Stimulated activated CD8-positive, alpha-beta memory T cell treated with anti-CD3 and anti-CD28 coated beads, Interleukin-4, amount 100 ng/mL, for 24 hours (primary cell): ENCODE measurements at places on chromosomes 13 and 19.

DNA sequence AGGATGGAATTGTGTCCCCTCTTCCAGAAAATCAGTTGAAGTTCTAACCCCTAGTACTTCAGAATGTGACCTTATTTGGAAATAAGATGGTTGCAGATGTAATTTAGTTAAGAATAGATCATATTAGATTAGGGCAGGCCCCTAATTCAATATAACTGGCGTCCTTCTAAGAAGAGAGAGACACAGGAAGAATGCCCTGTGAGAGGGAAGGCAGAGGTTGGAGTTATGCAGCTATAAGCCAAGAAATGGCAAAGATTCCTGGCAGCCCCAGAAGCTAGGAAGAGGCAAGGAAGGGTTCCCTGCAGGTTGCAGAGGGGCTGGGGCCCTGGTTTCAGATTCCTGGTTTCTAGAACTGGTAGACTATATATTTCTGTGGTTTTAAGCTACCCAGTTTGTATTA, 30.0 kb downstream of the HS6ST3 start:
- no peak for DNase-seq

DNA sequence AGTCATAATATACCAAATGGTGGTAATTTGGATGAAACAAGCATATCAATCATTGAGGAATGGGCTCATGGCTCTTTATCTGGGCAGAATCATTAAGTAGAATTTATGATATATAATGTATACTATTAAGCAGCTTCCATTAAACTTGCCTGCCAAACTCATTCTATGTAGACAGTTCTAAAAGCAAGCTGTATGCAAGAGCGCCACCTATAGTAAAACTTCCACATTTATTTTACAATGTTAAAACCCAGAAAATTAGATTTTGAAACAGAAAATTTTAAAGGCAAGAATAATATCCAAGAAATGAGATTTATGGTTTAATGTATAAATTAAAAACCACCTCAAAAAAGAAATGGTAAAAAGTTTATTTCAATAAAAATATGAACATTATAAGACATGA, 161.5 kb downstream of the MZT1 start:
- no peak for DNase-seq

GRCh38 chr19:13401388-13401787, 104.9 kb downstream of the CACNA1A start:
- DNase-seq = no peak

- DNase-seq = no peak
Measured at GRCh38 chr13:48775804-48776203, 122.1 kb downstream of the CYSLTR2 start.

DNA sequence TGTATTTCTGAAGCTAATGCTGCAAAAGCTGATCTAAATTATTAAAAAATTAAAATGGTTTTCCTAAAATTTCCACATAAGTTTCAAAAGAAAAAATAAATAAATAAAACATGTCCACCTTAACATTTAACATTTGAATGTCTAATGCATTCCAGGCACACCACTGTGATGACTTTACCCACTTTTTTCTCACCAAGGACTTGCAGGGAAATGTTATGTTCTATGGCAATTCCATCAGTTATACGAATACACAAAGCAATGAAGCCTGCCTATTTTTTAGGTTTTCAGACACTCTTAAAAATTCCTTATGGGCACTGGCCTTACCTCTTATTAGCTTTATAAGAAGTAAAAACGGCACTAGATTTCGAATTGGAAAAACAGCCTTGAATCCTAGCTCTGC, 10.2 kb downstream of the TSC22D1 start:
- DNase-seq = no peak

DNA sequence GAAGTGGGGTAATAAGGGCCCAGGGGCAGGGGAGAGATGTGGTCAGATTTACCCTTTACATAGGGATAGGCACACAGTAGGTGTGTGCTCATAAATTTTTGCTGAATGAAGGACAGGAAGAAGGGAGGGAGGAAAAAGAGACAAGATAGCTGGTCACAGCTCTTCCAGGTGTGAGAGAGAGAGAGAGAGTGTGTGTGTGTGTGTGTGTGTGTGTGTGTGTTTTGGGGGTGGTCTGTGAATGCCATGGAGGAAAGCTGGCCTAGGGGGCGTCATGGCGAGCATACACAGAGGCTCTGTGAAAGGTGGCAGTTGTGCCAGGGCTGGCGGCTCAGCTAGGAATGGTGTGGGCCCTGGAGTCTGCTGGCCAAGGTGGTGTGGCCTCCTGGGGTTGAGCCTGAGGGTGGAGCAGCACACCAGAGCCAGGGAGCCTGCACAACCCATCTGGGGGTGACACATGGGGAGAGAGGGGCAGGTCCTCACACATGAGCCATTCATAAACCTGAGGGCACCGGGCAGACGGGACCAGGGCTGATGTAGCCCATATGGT, 6.0 kb upstream of the PRX start:
- no peak for DNase-seq
